ENCODE measurements at places on chromosomes 6 and 20.

DNA sequence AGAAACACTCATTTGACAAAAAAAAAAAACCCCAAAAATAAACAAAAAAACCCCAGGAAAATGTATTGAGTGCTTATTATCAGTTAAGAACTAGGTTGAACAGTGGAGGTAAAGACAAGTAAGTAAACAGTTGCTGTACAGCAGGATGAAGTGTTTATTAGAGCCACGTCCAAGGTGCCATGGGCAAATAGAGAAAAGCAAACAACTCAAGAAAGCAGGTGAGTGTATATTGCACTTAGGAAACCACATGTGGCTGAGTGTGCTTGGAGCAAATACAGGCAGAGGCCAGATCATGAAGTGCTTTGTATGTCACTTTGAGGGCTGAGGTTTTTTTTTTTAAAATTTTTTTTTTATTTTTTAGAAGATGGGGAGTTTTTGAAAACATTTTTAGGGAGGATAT, 98.3 kb downstream of the MACROD2 start:
- no peak for DNase-seq

GRCh38 chr20:32201296-32201976, 6.1 kb downstream of the PLAGL2 start:
- no peak for DNase-seq

DNA sequence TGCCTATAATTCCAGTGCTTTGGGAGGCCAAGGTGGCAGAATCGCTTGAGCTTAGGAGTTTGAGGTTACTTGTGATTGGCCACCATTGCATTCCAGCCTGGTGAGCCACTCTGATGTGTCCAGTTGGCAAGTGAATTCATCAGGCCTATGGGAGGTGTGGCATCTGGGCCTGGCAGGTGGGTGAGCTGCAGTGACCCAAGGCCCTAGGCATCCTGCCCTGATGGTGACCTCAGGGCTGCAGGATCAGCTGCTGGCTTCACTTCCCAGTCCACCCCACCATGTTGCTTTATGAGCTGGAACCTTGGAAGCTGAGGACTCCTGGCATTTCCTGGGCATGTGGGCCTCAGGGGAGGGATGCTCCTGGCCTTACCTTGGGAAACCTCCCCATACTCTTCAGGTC, 20.5 kb downstream of the RSPH9 start:
- no peak for DNase-seq

DNA sequence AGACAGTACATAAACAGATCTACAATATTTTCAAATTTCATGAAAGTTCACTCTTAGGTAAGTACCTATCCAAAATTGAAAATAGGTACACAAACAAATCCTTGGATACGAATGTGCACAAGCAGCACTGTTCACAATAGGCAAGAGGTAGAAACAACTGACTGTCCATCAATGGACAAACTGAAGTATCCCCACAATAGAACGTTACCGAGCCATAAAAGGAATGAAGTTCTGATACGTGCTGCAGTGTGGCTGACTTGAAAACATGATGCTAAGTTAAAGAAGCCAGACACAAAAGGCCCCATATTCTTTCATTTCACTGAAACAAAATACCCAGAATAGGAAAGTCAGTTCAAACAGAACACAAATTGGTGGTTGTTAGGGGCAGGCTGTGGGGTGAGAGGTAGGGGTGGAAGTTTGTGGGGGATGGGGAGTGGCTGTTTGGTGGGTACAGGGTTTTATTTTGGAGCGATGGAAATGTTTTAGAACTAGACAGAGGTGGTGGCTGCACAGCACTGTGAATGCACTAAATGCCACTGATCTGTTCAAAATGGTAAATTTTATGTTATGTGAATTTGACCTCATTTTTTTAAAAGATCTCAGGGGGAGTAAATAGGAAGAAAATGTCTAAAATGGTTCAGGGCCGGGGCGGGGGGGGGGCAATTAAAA, 89.5 kb downstream of the ZMYND8 start:
- no peak for DNase-seq

DNA sequence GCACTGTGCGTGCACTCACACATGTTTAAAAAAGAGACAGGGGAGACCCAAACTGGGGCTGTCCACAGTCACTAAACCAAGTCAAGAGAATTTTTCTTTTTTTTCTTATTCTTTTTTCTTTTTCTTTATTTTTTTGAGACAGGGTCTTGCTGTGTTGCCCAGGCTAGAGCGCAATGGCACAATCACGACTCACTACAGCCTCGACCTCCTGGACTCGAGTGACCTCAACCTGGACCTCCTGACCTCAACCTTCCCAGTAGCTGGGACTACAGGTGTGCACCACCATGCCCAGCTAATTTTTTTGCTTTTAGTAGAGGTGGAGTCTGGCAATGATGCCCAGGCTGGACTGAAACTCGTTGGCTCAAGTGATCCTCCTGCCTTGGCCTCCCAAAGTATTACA, 89.4 kb upstream of the NFATC2 start:
- DNase-seq, result no peak

- no peak for DNase-seq
These were observed 8.7 kb downstream of the ZNF335 start for GRCh38 chr20:45963059-45964005.

GRCh38 chr6:62465206-62465605, 179.2 kb upstream of the KHDRBS2 start:
- no peak for DNase-seq

DNA sequence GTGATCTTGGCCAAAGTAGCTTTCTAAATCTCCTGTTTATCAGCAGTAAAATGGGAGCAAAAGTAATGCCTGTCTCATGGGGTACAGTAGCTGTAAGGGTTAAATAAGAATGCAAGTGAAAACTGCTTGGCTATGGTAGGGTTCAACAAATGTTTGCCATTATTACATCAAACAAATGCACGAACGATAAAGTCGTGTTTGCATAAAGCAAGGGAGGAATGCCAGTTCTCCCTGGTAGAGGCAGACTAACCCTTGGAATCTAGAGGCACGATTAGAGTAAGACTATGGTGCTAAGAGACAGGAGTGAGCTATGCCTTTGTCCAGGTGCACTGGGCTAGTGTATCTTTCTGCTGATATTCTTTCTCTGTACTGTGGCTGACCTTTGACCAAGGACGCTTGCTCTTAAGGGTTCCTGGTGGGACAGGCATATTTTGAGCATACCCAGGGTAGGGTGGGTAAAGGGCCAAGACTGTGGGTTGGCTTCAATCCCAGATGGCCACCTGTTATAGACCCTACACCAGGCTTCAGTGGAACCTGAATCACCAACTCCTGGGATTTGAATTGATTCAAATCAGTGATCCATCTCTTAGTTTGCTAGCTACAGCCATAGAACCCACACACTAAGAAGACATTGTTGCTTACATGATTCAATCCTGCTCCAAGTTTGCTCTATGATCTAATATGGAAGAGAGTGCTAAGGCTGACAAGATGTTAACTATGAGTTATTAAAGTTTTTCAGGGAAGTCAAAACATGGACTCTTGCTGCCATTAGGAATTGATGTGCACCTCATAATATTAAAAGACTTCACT, 139.9 kb downstream of the CCDC170 start:
- no peak for DNase-seq

DNA sequence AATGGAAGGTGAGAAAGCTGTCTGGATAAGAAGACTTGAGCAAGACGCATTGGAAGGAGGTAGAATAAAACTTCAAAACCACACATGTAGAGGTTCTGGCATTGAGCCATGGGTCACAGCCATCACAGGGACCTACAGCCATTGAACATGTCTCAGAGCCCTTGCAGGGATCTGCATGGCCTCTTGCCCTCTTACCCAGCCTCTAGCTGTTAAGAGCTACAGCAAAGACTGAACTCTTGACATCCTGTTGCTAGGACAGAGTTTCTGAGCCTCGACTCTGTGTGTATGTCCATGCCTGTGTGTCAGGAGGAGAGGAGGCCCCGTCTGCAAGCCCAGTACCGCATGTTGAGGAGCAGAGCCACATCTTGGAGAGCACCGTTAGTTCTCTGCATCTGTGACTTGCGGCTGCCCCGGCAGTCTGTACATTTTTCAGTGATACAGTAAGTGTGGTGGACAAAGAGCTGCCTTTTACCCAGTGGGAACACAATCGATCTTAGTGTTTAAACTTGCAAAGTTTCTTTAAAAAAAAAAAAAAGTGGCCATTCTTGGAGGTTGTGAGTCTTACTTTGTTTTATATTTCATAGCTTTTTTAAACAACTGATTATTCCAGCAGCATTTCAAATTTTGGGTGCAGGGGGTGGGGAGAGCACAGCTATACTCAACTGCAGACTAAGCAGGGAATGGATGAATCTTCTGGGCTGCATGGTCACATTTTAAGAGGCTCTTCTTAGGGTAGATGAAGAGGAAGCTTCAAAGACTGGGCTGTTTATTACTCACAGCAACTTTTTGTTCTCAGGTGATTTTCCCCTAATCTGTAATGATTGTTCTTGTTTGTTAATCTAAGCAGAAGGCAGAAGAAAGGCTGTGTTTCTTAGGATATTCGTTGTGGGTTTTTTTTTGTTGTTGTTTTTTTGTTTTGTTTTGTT, 88.5 kb downstream of the TBC1D7 start:
- DNase-seq, result no peak

GRCh38 chr6:159036673-159037072, 8.1 kb downstream of the TAGAP start:
- DNase-seq, result no peak

- DNase-seq, result no peak
These were observed 328.0 kb downstream of the THBS2 start for GRCh38 chr6:168925671-168926070.

DNA sequence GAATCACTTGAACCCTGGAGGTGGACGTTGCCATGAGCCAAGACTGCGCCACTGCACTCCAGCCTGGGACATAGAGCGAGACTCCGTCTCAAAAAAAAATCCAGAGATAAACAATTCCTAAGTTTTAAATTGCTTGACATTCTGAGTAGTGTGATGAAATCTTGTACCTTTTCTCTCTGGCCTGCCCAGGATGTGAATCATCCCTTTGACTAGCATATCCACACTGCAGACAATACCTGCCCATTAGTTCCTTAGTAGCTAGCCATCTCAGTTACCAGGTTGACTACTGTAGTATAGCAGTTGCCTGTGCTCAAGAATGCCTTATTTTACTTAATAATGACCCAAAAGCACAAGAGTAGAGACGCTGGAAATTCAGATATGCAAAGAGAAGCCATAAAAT, 2.8 kb downstream of the ZFP57 start:
- no peak for DNase-seq

- no peak for DNase-seq
These were observed 16.8 kb upstream of the PTGIS start for GRCh38 chr20:49584418-49585382.

GRCh38 chr6:12001706-12002435, 10.2 kb upstream of the HIVEP1 start:
- no peak for DNase-seq

- no peak for DNase-seq
These were observed 1274.9 kb upstream of the GJE1 start for GRCh38 chr6:140857739-140858380.
